ENCODE measurements at places on chromosomes 11 and 22. TPM values are rescaled to one million over a fixed set of nuclear protein-coding genes. Genes with fewer than 3 reads are reported as not detected.

The C22orf42 gene
- not detected for total RNA-seq

The C11orf91 gene
- not detected for total RNA-seq

The SLN gene
- total RNA-seq, result 4.9 TPM

The SAA4 gene
- not detected for total RNA-seq

The APOA1 gene
- 6.0 TPM for total RNA-seq

The APOA4 gene
- total RNA-seq, result not detected

The CUL5 gene
- total RNA-seq, result 40.9 TPM

The RNH1 gene
- 117 TPM for total RNA-seq

The CD151 gene
- 421 TPM for total RNA-seq

The CHRNA10 gene
- 2.1 TPM for total RNA-seq

The MYO7A gene
- not detected for total RNA-seq

The INS gene
- not detected for total RNA-seq

The LARGE1 gene
- 92.6 TPM for total RNA-seq

The HPX gene
- total RNA-seq, result 1.9 TPM

The PANX3 gene
- total RNA-seq, result not detected

The C1QTNF4 gene
- total RNA-seq, result 0.20 TPM

The MFNG gene
- total RNA-seq, result 1.4 TPM

The MS4A6E gene
- total RNA-seq, result not detected

The PKP3 gene
- 1.1 TPM for total RNA-seq

The FERMT3 gene
- 1.6 TPM for total RNA-seq

The BACE1-AS gene
- 6.8 TPM for total RNA-seq

The OR8B3 gene
- total RNA-seq, result not detected

The H19 gene
- 0.70 TPM for total RNA-seq

The FGF3 gene
- total RNA-seq, result not detected

The STX3 gene
- 61.2 TPM for total RNA-seq

The NCAM1 gene
- total RNA-seq, result 17.4 TPM

The MRGPRX4 gene
- total RNA-seq, result not detected

The NEAT1 gene
- total RNA-seq, result 202 TPM

The WBP2NL gene
- not detected for total RNA-seq

The CLP1 gene
- 19.1 TPM for total RNA-seq

The JAML gene
- total RNA-seq, result not detected

The KCNK7 gene
- not detected for total RNA-seq

The NCAPD3 gene
- 18.5 TPM for total RNA-seq

The BBS1 gene
- total RNA-seq, result 18.8 TPM

The KCNC1 gene
- 0.12 TPM for total RNA-seq

The CD3G gene
- not detected for total RNA-seq

The ASCL2 gene
- total RNA-seq, result not detected

The OR9Q1 gene
- not detected for total RNA-seq
